ENCODE measurements at places on chromosomes 13 and 19. TPM values are rescaled to one million over a fixed set of nuclear protein-coding genes. Genes with fewer than 3 reads are reported as not detected.

GRCh38 chr19:24060687-24061356 lies 26.2 kb upstream of the ZNF254 start:
- H3K4me3 ChIP-seq: no peak overlapping the region
- peak overlapping the region; percentile 56 for H3K27ac ChIP-seq
- no peaks in the 10 kb centered on the region for H3K27me3 ChIP-seq
- H3K4me1 ChIP-seq: peaks cover 16% of the 10 kb centered on the region

DNA sequence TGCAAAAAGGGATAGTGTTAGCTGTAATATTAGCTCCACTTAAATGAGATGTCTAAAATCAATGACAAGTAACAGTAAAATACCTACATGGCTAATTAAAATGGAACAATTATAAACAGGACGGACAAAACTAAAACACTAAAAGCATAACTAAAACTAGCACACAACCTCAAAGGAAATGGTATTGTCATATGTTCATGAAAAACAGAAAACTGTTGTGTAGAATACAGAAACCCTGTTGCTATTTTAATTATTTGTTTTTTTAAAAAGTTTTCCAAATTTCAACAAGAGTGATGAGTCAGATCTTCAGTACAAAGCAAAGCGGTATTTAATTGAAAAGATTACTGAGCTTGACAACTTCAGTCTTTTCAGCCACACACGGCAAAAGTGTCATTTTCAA lies 4.2 kb downstream of the RCBTB2 start:
- H3K36me3 ChIP-seq: no peaks in the 10 kb centered on the region
- H3K4me3 ChIP-seq: no peak overlapping the region
- H3K27me3 ChIP-seq: no peaks in the 10 kb centered on the region
- 0 out of 2 replicates have a peak, but pooled peaks cover 8% of the 10 kb centered on the region for H3K4me1 ChIP-seq
- no peak for DNase-seq

The TMEM190 gene
- total RNA-seq: not detected

DNA sequence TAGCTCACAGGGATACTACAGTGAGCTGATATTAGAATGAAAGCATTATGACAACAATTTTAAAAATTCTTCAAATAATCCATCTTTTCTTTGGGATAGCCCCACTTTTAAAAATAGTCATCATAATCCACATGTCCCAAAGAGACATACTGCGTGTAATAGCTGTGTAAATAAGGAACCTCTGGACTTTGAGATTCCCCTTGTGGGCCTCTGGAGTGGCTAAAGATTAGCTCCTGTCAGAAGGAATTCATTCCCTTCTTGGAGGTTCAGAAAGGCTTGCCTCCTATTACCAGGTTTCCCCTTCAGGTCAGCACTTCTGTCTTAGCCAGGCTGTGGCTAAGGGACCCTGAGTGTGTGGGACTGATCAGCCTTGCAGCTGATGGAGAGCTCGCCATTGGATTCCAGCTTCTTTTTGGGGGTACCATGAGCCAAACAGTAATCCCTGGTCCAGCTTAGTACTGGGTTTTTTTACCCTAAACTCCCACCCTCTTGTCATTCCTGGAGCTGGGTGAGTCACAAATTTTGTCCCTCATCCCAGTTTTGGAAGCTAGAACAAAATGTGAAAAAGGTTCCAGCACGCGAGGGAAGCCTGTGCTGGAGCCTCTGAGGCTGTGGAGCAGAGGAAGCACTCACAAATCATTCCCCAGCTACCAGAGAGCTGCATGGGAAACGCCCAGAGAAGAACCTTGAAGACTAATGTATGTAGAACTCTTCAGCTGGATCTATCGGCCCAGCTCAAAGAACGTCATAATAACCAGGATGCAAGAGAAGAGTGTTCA lies 96.7 kb downstream of the RNASEH2B start:
- no peaks in the 10 kb centered on the region for H3K36me3 ChIP-seq
- H3K27ac ChIP-seq: no peak overlapping the region
- DNase-seq: no peak
- no peaks in the 10 kb centered on the region for H3K4me1 ChIP-seq
- no peak overlapping the region for H3K4me3 ChIP-seq

DNA sequence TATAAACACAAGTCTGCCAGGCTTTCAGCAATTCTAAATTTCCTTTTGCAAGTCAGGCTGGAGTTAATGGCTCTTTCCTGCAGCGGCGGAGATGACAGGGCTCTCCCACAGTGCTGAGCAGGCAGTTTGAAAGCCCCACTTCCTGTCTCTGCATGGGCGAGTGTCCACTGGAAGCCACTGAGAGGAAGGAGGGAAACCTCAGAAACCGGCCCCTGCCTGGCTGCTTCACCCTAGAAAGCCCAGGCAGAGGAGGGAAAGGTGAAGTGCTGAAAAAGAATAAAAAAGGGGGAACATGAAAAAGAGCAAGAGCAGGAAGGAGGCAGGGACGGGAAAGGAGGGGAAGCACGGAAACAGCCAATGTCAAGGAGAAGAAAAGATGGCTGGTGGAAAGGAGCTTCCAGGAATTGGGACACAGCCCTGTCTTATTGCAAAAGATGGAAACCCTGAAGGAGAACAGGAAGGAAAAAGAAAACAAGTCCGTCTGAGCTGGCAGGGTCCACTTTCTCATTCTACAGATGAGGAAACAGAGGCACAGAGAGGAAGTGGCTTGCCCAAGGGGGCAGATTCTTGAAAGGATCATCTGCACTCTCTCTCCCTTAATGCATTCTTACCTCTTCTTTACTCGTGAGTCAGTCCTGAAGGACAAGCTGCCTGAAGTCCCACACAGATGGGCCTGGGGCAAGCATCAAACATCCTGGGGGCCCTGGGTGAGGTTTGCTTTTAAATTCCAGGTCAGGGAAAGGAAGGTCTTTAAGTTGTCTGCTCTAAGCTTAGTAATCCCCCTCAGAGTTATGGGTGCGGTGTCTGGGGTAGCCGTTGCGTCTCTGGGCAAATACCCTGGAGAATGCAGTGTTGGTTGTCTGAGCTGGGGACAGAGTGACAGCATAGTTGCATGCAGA lies 38.8 kb upstream of the ALOX5AP start:
- peaks cover 11% of the 10 kb centered on the region for H3K4me1 ChIP-seq
- no peak overlapping the region for H3K4me3 ChIP-seq
- no peaks in the 10 kb centered on the region for H3K36me3 ChIP-seq
- H3K27me3 ChIP-seq: no peaks in the 10 kb centered on the region

DNA sequence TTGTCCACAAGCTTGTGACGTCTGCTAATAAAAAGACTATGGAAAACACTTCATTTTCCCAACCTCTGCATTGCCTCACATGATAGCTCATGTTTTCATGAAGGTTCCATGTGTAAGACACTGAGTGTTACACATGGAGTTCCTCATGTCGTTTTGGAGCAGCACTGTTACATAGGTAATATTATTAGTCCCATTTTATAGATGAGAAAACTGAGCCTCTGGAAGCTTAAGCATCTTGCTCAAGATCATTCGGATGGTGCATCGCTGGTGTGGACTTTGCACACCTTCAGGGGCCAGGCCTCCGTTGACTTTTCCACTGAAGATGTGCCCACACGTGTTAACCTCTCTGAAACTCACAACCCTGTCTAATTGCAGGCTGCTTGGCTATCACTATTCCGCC lies 743.4 kb downstream of the UQCRFS1 start:
- no peak overlapping the region for H3K27ac ChIP-seq
- DNase-seq: no peak
- no peak overlapping the region for H3K4me3 ChIP-seq
- no peaks in the 10 kb centered on the region for H3K4me1 ChIP-seq

- H3K4me1 ChIP-seq: peaks cover 82% of the 10 kb centered on the region
- peak; percentile 71 for DNase-seq
- peaks cover 33% of the 10 kb centered on the region for H3K36me3 ChIP-seq
- peak overlapping the region; percentile 98 for H3K27ac ChIP-seq
Observed at GRCh38 chr13:97257800-97258799, 36.0 kb downstream of the MBNL2 start.

DNA sequence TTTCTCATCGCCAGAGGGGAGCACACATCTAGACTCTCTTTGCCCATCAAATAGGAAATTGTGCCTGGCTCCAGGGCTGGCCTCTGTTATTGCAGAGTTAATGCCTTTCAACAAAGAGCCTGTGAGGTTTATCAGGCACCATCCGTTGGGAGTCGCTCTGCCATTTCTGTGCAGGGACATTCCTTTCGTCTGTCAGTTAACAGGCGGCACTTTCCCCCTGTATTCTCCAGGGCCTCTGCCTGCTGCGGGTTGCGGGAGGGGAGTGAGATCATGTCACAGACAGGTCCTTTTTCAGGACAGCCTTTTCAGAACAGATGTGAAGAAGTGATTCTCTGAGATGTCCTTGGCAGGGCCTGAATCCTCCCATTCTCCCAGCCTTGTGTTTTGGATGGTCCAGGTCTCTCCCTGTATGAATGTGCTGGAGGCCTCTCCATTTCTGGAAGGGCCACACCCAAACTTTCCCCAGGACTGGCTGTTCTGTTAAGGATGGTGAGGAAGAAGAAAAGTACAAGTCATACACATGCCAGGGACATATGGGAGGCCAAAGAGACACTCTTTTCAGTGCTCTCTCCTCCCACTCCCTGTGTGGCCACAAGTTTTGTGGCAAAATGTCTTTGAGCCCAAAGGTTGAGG lies 14.9 kb downstream of the SERP2 start:
- H3K27me3 ChIP-seq: no peaks in the 10 kb centered on the region
- no peak overlapping the region for H3K27ac ChIP-seq
- H3K36me3 ChIP-seq: no peaks in the 10 kb centered on the region
- DNase-seq: no peak
- H3K4me1 ChIP-seq: no peaks in the 10 kb centered on the region

The ACP7 gene
- 3.8 TPM for total RNA-seq

The PRX gene
- total RNA-seq: 9.2 TPM

The ZSCAN18 gene
- 76.3 TPM for total RNA-seq

GRCh38 chr19:30363073-30363472 lies 9.1 kb upstream of the ZNF536 start:
- no peaks in the 10 kb centered on the region for H3K36me3 ChIP-seq
- peaks cover 89% of the 10 kb centered on the region for H3K27me3 ChIP-seq
- H3K4me1 ChIP-seq: no peaks in the 10 kb centered on the region
- no peak overlapping the region for H3K4me3 ChIP-seq

DNA sequence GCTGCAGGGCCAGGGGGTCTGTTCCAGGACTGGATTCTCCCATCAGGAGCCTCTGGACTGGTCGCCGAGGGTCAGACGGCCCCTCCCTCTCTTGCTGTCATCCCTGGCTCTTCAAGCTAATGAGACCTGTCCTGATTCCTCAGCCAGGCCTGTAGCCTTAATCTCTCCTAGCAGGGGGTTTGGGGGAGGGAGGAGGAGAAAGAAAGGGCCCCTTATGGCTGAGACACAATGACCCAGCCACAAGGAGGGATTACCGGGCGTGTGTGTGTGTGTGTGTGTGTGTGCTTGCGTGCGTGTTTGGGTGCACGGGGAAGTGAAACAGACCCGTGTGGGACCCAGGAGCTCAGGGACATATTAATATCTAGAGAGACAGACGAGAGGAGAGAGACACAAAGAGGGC lies 1.9 kb upstream of the CRX start:
- H3K4me3 ChIP-seq: no peak overlapping the region
- H3K36me3 ChIP-seq: no peaks in the 10 kb centered on the region
- H3K27ac ChIP-seq: no peak overlapping the region
- DNase-seq: no peak

DNA sequence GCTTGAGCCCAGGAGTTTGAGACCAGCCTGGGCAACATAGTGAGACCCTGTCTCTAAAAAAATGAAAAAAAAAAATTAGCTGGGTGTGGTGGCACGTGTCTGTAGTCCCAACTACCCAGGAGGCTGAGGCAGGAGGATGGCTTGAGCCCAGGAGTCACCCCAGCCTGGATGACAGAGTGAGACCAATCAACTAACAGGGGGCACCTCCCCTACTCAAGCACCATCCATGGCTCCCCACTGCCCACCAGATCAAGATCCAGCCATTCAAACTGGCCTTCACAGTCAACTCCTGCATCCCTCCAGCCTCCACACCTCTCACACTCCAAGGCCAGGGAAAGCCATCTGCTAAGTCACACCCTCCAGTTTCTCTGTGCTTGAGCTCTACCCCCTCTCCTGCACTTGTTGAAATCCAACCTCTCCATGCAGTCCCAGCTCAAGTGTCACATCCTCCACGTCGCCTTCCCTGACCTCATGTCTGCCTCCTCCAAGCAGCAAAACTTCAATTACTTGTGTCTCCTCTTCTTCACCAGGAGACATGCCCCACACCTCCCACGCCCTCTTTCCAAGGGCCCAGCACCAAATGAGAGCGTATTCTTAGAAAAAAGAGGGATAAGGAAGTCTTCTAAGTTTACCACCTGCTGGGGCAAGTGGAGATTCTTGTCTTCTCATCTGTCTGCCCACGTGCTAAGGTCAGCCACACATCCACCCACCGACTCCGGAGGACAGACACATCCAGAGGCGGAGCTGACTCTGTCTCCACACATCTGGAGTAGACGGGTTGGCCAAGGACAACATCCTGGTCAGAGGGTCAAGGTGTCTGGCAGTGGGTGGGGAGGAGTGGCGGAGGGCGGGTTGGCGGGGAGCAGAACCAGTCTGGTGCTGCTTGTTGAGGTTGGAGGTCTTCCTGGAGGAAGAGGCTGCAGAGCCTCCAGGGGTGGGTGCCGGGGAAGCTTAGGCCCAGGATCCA lies 974 bp upstream of the CYP4F22 start:
- no peaks in the 10 kb centered on the region for H3K4me1 ChIP-seq
- no peaks in the 10 kb centered on the region for H3K36me3 ChIP-seq
- DNase-seq: no peak

DNA sequence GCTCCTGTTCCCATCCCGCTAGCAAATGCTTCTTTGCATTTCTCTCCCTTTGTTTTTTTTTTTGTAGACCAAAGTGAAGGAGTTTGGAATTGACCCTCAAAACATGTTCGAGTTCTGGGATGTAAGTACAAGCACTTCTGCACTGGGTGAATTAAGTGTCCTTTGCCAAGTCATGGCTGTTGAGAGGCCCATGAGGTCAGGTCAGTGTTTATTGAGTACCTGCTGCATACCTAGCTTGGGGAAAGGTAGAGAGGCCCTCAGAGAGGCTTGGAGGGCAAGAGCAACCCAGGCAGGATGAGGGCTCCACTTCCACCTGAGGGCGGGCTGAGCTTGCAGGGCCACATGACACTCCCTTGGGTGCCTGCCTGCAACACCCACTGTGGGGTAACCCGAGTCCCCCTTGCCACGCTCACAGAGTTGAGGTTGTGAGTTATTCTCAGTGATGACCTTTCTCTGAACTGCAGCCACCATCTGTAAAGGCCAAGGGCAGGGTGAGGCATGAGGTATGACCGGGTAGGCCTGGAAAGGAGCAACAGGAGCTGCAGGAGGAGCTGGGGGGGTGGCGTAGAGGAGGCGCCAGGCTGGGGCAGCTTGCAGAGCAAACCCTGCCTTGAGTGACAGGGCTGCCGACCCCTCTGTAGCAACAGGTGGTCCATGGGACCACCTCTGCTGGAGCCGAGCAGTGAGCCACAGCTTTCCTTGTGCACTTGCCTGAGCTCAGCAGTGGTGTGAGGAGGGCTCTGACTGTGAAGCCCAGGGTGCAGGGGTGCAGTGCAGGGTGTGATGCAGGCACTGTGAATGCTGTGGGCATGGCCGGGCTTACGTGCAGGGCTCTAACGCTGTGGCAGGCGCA lies 16.6 kb downstream of the GPI start:
- no peaks in the 10 kb centered on the region for H3K27me3 ChIP-seq
- DNase-seq: no peak
- no peak overlapping the region for H3K4me3 ChIP-seq
- H3K27ac ChIP-seq: no peak overlapping the region

GRCh38 chr19:46967578-46968032 lies 52.0 kb upstream of the NPAS1 start:
- no peaks in the 10 kb centered on the region for H3K4me1 ChIP-seq
- H3K27ac ChIP-seq: no peak overlapping the region
- DNase-seq: no peak
- 0 out of 2 replicates have a peak, but pooled peaks cover 6% of the 10 kb centered on the region for H3K36me3 ChIP-seq
- H3K27me3 ChIP-seq: no peaks in the 10 kb centered on the region

All from PC-9 (cell line).